ENCODE measurements at places on chromosomes 13 and 19.

DNA sequence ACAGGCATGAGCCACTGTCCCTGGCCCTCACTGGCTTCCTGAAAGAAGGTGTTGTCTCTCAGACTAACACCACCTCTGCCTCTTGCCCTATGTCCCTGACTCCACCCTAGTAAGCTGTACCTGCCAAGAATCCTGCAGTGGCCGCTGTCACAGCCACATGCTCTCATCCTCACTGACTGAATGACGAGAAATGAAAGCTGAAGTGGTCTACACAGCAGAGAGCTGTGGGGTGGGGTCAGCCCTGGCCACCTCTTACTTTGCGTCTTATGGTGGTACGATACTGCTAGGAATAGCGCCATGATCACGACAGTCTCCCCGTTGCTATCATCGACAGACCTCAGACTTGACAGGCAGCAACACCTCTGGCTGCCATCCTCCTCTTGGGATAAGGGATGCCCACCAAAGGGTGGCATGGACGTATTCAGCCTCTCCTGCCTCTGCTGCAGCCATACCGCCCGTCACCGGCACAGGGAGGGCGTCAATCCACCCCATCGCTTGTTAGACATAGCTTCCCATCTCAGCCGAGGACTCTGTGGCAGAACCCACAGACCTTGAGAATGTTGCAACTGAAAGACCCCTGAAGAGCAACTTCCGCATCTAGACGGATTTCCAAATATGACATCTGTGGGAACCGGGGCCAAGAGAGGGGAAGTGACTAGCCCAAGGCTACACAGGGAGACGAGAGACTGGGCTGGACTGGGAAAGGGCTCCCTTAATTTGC, 809 bp downstream of the MYO1F start:
- no peak for DNase-seq

- no peak for DNase-seq
These were observed 31.0 kb downstream of the CAPN12 start for GRCh38 chr19:38713227-38713649.

- DNase-seq: no peak
These were observed 2284.7 kb upstream of the PCDH20 start for GRCh38 chr13:63700350-63700749.

DNA sequence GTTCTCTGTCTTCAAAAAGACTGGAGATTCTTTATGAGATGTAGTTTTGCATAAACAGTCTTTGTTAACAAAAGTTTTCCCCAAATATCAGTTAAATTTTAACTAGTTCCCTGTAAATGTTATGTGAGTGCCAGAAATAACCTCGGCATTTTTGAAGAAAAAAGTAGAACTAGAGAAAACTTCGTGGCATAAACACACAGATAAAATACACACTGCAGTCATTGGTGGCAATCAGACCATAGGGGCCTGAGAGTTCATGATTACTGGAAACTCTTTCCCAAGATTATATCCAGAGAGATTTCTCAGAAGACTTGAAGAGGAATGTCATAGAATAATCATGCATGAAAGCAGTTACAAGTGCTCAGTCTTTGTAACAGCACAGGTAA, 190.0 kb downstream of the MZT1 start:
- no peak for DNase-seq

GRCh38 chr19:11698231-11698630, 40.5 kb downstream of the ZNF823 start:
- DNase-seq: no peak

DNA sequence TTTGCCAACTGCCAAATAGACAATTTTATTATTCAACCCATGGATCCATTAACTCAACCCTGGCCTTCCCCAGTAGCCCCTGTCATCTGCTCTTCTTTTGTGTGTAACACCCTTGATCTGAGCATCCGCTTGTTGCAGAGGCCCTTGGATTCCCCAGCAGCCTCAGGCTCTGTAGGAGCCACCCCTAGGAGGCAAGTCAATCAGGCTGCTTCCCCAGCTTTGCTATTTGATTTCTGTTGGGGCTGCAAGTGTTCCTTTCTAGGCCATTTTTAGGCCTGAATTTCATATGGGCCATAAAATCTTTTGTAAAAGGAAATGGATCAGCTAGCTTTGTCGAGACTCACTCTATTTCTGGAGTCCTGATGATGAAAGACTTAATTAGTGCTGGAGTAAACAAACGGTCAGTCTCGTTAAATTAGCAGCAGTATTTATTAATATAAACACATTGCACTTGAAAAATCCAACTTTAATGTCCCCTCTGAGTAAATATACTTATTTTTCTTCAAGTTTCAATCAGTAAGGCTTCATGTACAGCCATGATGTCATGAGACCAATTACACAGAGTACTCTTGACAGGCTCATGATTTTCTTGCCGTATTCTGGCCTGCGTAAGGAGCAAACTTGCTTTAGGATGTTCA, 105.3 kb downstream of the RGCC start:
- DNase-seq: no peak

DNA sequence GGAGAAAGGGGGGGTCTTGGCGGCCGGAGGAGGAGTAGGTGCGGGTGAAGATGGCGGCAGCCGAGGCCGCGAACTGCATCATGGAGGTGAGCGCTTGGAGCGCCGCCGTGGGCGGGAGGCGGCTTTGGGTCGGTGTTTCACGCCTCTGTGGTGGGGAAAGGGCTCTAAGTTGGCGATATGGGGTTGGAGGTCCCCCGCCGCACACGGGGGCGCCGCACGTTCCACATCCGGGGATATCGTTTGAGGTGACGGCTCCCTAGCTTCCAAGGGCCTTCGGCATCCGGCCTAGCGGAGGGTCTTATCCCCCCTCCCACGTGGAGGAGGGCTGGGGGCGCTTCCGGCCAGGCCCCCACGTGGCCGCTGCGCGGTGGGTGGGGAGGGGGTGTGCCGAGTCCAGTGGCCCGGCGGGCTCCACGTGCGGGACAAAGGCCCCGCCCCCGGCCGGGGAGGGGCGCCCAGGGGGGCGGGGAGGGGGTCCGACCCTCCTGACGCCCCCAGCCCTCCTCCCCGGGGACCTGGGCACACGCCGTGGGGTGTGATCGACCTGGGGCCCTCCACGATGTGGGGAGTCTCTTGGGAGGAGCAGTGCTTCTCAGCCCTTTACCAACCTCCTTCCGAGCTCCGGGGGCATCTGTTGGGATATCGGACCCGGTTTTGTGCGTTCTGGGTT, at the start of gene PRMT1:
Gene PRMT1 (plus strand): TSS at position 41 of the 670 bp plus-strand sequence. CDS start 10 bp downstream, at position 51.
- DNase-seq: peak; percentile 47

DNA sequence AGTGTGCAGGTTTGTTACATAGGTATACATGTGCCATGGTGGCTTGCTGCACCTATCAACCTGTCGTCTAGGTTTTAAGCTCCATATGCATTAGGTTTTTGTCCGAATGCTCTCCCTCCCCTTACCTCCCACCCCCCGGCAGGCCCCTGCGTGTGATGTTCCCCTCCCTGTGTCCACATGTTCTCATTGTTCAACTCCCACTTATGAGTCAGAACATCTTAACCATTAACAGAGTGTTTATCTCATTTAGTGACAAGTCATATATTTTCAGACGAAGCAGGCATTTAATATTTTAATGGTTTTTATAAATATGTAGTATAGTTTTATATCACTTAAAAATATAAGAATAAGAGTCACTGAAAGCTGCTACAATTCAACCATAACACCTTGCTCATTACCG, 780.5 kb upstream of the ARGLU1 start:
- no peak for DNase-seq

- DNase-seq: no peak
These were observed 15.8 kb upstream of the UBE2S start for GRCh38 chr19:55423225-55424005.

GRCh38 chr19:39362682-39363657, 20.7 kb downstream of the SAMD4B start:
- no peak for DNase-seq

GRCh38 chr13:36752673-36753072, 66.3 kb upstream of the RFXAP start:
- no peak for DNase-seq

- DNase-seq: peak; percentile 87
These were observed 228.3 kb upstream of the IRS2 start for GRCh38 chr13:110014719-110015118.

DNA sequence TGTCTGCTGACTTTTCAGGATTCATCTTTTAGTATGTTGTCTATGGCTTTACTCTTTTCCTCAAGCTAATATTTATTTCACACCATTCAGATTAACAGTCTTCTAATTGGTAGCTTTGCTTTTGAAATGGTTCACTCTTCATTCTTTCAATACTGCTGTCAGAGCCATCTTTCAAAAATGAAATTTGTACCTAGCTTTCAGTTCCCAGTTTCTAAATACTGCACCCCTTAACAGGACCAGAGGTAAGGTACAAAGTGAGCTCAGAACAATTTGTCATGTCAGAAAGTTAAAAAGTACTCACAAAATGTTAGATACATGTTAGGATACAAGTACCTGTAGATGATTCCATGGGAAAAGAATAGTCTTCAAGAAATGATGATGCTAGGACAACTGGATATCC, 83.0 kb downstream of the FNDC3A start:
- no peak for DNase-seq

DNA sequence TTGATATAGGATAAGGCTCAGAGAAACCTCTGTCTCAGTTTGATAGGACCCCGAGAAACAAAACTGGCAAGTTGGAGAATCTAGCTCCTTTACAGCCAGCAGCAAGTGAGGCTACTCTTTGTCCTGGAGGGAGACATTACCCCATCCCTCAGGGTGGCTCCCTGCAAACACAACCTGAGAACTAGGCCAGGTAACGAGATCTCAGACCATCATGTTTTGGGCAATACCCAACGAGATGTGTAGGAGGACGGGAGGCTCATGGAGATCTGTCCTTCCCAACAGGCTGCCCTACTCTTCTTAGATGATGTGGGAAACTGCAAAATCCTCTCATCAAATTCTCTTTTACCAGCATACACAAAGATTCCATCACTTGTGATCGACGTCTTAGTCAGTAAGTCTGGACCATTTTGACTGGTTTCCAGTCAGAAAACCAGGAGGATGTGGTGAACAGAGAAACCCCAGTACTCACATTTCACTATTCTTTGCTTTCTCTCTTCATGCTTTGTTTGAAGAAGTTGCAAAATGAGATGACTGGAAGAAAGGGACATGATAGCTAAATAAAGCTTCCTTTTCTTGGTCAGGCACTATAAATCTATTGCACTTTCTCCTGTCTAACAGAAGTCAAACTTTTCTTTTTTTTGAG, 6.0 kb upstream of the CTU1 start:
- no peak for DNase-seq

GRCh38 chr13:111027458-111028439, 87.4 kb upstream of the ARHGEF7 start:
- no peak for DNase-seq

GRCh38 chr13:74646091-74646490, 511.9 kb upstream of the KLF12 start:
- DNase-seq: no peak

DNA sequence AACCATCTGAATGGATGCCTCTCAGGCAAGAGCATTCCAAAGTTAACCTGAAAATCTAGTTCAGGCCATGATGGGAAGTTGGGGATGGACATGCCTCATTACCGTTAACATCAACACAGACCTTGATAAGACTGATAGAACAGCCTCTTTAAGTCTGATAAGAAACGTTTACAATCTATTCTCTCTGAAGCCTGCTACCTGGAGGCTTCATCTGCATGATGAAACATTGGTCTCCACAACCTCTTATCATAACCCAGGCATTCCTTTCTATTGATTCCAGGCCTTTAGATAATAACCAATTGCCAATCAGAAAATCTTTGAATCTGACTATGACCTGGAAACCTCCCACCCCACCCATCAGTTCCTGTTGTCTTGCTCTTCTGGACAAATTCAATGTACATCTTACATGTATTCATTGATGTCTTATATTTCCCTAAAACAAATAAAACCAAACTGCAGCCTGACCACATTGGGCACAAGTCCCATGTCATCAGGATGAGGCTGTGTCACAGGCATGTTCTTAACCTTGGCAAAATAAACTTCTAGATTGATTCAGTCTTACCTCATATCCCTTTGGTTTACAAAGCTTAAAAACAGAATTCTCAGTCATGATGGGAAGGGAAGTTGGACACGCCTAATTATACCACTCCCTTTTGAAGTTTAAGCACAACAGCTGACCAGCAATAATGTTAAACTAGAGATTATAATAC, 843.8 kb upstream of the SPRY2 start:
- DNase-seq: no peak

DNA sequence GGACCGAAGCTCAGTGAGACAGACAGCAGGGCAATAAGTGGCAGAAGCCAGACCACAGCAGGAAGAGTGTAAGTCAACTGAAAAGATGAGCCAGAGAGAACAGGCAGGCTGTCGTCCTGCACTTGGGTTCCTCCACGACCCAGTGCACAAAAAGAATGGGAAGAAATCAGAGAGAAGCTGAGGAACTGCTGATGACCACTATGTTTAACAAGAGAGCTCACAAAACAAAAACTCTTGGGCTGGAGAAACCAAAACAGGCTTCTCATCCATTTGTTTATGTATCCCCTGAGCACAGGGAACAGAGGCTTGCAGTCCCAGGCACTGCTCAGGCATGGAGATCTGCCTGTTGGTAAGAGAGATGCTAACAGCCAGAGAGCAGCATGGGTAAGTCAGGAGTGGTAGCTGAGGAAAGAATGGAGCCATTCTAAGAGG, 14.0 kb downstream of the AKAP8L start:
- no peak for DNase-seq

DNA sequence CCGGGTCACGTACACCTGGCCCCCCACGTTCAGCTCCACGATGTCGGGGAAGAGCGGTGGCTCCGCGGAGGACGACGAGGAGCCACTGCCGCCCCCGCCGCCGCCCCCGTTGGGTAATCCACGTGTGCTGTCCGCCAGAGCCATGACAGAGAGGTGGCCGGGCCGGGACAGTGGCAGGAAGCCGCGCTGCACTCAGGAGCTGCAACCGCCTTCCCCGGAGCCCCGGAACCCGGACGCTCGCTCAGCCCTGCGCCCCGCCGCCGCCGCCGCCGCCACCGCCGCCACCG, 257 bp downstream of the KCTD12 start:
- DNase-seq: no peak

DNA sequence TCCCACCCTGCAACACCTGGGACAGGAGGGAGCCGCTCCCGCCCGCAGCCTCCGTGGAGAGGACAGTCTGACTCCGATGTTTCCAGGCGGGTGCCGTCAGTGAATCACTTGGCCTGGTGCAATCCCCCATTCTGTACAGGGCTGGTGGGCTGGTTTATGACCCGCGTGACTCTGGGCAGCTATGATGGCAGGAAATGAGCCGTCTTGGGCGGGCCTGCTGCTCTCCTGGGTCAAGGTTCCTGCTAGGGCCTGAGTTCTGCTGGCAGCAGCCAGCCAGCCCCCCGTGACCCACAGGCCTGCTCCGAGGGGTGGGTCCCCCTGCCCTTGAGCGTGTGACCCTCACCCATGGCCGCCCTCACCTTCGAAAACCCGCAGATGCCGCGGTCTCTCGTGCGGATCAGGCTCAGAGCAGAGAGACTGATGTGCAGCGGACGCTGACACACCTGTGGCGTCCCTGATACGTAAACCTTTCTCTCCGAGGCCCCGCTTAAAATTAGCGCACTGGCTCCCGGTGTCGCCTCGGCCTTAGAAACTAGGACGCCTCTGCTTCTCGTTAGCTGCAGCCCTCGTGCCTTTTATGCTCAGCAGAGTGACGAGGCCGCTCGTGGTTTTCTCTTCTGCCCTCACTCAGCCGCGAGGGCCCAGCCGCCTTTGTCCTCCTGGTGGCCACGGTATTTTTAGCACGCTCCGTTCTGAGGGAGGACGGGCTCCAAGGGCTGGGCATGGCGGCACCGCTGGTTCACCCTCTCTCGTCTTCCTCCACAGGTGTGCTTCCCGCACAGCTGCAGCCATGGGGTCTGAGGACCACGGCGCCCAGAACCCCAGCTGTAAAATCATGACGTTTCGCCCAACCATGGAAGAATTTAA, 63.4 kb downstream of the KDM4B start:
- no peak for DNase-seq

- DNase-seq: no peak
These were observed 2.4 kb upstream of the APOC4 start for GRCh38 chr19:44939668-44940067.

GRCh38 chr19:2345794-2346663, 14.0 kb upstream of the TMPRSS9 start:
- peak; percentile 14 for DNase-seq
